ENCODE measurements at places on chromosomes 4 and X.

GRCh38 chr4:3529363-3529762, 2.9 kb downstream of the LRPAP1 start:
- no peak for DNase-seq

DNA sequence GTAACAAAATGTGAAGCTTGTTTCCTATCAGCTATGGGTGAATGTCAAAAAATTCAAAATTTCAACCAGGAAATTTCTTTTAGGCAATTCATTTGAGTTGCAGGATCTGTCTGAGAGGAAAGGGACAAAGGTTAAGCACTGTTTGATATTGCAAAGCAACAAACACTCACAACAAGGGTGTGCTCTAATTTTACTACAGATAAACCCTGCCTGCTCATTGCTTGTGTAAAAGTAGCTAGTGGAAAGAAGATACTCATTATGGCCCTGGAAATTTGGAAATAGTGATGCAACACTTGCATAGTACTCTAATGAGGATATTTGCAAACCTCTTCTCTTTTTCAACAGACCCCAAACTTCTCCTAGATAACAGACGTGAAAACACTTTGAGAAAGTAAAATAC, 27.1 kb downstream of the FAM47E start:
- no peak for DNase-seq

GRCh38 chr4:105767579-105767978, 59.0 kb downstream of the GSTCD start:
- no peak for DNase-seq

DNA sequence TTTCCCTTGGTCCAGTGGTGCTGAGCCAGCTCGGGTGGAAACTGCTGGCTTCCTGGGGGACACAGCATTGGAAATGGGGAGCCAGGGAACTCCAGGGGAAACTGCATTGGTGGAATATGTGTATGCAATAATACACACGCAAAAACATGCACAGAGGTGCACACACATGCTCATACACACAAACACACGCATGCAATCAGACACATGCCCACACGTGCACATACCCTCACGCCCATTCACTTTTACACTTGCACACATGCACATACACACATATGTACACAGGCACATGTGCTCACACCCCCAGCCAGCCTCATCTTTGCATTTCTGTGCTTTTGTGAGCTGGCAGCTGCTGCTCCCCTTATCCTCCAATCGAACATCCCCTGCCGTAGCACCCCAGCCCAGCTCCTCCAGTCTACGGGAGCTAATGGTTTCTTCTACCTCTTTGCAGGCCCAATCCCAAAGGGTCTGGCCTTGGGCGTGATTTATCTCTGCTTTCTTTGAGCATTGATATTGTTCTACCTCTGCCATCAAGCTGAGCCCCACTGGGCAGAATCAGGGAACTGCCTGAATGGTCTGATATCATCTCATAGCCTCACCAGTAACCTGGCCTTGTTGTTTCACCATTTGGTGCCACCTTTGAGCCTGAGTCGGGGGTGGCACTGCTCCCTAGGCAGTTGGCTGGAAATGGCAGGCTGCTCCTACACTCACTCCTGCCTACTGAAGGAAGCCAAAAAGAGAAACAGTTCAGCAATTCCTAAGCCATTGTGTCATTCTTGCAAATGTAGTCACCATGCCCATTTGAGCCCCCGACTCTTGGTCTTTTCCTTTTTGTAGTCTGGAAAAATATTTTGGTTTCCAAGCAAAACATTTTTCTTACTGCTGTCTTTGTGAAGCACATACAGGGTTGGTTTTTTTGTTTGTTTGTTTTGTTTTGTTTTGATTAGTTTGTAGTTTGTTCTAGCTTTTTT, 104.4 kb upstream of the MAMLD1 start:
- no peak for DNase-seq

GRCh38 chr4:168720396-168720900, 223.6 kb downstream of the PALLD start:
- no peak for DNase-seq
